ENCODE measurements at places on chromosomes 6 and 20.

DNA sequence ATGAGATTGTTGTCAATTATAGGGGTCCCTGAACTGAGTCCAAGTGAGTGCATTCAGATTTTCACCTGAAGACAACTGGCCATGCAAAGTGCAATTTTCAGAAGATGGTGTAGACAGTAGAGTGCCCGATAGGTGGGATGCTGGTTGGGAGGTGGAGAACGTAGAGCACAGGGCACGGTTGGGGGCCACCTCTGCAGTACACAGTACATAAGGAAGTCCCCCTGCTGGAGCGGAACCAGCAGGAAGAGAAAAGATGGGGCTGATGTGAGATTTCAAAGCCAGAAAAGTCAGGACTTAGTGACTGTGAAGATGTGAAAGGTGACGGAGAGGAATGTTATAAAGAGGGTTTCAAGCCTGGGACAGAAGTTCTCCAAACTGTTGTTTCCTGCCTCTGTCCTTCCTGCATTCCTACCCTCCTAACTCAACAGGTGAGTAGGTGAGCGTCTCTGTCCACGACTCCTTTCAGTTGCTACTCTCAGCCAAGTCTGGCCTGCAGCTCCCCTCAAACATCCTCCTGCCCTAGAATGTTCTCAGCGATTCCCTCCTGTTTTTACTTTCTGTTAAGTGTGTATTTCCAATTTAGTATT, 330.8 kb downstream of the PRL start:
- no peak for DNase-seq

DNA sequence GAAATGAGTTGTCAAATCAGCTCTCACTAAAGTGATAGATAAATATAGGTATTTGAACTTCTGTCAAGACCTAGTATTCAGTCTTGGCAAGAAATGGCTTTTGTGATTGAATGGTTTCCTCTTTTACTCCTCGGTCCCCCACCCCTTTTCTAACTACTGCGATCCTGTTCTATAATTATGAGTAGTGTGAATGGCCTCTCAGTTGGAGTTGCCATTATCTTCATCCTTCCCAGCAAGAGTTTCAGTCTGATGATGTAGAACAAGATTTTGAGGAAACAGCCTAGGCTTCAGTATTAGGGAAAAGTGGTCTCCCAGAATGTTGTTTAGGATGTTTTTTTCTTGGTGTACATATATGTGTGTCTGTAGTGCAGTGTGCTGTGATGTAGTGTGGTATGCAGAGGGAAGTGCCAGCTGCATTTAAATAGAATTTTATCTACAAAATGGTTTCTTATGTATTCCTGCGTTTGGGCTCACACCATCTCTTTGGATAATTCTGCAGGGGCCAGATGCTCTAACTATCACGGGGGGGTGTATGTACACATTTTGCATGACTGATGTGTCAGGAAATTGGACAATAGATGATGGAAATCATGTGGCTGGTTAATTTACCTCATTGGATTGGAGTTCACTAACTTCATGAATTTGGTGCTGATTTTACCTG, 180.1 kb upstream of the MMS22L start:
- no peak for DNase-seq

DNA sequence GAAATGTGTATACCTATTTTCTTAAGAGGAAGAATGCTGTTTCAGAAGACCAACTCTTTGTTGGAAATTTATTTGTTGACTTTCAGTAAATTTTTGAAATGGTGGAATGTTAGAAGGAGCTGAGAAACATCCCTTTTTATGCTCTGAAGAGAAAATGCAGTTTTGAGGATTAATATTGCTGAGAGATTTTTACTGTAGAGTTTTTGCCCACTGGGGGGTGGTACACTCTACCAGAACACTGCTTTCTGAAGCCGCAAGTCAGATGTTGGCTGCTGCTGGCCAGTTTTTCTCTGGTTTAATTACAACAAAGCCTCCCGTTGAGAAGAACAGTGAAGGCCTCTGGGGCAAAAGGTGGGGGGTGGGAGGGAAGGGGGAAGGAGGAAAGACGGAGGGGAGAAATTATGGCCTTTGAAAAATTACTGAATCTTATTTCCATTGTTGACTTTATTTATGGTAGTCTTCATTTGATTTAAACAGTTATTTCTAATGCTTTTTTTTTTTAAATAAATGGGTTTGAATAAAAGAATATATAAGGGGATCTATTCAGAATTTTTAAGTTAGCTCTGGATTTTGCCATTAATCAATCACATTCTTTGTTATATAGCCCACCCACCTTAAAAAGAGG, 3.0 kb downstream of the FLRT3 start:
- no peak for DNase-seq

DNA sequence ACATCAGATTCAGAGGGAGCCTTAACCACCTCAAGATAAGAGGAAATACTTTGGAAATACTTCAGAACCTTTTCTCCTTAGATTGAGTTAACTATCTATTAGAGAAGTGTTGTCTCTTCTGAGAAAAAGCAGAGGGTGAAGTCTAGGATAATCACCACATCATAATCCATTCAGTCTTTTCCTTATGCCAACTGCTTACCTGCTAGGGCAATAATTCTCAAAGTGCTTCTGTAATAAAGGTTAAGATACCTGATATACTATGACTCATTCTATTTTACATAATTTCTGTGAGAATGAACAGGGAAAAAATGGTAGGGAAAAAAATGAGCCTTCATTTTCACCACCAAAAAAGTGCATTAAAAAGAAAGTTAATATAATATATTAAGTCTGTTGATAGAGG, 70.1 kb upstream of the LOC128125822 start:
- DNase-seq = no peak

GRCh38 chr6:41463062-41463930, 82.9 kb upstream of the FOXP4 start:
- DNase-seq = no peak

Measured in activated naive CD4-positive, alpha-beta T cell (primary cell).